ENCODE measurements at places on chromosomes 4 and X.

GRCh38 chr4:60396341-60397049 is 803.6 kb upstream of the ADGRL3 start:
- DNase-seq = no peak

- DNase-seq = no peak
Observed at GRCh38 chr4:159946983-159947615, 844.2 kb downstream of the RAPGEF2 start.

DNA sequence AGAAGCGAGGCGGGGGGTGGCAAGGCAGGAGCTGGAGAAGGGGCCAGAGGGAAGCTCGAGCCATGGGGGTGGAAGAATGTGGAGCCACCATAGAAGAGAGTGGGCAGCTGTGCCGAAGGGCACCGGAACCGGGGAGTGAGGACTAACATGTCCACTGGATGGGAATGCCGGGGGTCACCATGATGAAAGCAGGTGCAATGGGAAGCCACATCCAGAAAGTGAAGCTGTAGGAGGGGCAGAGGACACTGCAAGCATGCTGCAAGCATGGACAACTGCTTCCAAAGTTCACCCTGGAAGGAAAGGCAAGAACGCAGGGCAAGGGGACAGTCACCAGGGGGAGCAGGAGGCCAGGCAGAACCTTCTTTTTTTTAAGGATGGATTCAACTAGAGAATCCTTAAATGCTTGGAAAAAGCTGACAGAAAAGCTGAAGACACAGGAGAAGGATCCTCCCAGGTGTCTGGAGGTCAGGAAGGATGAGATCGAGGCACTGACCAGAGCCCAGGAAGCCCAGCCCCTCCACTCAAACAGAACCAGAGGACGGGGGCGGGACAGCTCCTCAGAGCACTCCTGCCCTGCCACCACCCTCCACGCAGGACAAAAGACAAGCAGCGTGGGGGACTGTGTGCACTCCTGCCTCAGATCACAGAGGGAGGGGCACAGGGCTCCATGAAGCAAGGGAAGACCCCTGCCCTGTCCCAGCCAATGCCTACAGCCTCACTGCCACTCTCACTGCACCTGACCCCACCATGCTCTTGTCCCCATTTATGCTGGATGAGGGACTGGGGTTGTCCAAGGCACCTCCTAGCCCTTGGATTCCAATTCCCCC is 169.2 kb downstream of the AFAP1 start:
- DNase-seq = no peak

- no peak for DNase-seq
Observed at GRCh38 chrX:121733514-121733913, 686.1 kb downstream of the GLUD2 start.

DNA sequence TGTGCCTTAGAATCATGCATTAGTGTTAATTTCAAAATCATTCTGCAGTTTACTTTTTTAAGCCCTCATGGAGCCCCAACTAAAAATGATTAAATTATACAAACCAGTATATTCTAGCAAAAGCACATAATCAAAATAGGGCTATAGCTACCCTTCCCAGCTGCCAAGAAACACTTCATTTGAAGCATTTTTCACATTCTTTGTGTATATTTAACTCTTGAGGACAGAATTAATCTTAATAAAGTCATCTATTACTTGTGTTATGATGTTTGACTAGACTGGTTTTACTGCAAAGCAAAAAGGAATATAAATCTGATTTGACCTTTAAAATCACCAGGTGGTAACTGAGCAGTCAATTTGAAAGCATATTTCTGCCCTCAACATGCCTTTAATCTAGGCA is 145.1 kb downstream of the PRDM5 start:
- no peak for DNase-seq

- DNase-seq = no peak
Observed at GRCh38 chr4:152310257-152310656, 225.6 kb downstream of the FBXW7 start.

DNA sequence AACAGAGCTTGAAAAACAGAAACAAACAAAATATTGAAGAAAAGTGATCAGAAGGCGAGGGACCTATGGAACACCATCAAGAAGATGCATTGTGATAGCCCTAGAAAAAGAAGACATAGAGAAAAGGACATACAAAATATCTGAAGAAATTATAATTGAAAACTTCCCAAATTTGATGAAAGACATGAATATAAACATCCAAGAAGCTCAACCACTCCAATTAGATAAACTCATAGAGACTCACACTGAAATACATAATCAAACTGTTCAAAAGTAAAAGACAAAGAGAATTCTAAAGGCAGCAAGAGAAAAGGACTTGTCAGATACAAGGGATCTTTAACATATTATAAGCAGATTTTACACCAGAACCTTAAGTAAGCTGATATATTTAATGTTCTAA is 869.8 kb downstream of the PCDH18 start:
- no peak for DNase-seq

DNA sequence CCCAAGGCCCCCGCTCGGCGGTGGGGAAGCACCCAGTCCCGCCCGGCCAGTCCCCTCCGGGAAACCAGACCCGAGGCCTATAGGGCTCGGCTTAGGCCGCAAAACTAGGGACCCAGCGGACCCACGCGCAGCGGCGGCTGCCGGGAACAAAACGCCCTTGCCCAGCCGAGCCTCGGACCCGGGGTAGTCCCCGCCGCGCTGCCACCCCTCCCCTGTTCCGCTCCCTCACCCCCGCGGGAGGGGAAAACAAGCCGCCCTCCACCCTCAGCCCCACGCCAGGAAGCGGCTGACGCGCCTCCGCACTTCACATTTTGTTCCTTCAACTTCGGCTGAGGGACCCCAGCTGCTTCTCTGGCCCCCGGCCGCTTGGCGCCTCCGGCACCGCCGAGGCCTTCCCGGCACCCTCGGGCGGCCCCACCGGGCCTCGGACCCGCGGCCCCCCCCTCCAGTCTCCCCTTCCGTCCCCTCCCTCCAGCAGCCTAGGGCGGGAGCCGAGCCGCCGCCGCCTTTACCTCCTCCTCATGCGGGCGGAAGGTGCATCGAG is 694 bp downstream of the PDS5A start:
- DNase-seq = peak; percentile 45

DNA sequence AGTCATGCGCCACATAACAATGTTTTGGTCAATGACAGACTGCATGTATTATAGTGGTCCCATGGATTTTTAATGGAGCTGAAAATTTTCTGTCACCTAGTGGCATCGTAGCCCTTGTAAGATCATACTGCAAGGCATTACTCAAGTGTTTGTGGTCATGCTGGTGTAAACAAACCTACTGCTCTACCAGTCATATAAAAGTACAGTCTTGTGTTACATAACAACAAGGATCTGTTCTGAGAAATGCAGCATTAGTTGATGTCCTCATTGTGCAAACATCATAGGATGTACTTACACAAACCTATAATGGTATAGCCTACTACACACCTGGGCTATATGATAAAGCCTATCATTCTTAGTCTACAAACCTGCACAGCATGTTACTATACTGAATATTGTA is 34.6 kb downstream of the COX18 start:
- no peak for DNase-seq

- DNase-seq = no peak
Observed at GRCh38 chr4:85703096-85703495, 228.1 kb downstream of the ARHGAP24 start.

GRCh38 chrX:118595501-118596042 is 100.0 kb downstream of the DOCK11 start:
- DNase-seq = no peak

DNA sequence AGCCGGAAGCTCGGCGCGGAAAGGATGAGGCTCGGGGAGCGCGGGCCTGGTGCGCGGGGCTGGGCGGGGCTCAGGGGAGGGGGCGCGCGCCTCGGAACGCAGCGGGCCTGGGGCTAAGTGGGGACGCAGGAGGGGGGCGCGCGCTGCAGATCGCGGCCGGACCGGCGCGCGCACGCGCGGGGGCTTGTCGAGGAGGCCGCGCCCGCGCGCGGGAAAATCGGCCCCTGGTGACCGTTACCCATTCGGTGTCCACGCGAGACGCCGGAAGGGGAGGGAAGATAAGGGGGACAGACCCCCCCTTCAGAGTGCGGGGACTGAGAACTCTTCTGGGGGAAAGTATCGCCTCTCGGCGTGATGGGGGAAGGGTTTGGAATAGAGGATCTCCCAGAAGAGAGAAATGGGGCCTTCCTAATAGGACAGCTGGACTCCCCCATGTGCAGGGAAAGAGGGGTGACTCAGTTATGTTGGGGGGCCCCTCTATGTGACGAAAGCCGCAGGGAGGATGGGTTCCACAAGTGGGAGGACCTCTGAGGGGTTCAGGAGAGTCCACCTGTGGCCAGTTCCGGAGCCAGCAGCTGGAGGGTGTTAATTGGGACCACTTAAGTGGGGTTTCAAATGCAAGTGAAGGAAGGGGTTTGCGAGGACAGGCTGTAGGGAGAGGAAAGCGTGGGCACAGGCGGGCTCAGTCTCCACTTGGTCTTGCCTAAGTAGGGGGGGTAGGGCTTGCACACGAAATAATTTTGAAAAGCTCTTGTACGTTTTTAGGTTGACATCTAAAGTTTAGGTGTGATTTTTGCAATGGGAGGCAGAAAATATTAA is 584 bp downstream of the SUV39H1 start:
- no peak for DNase-seq

DNA sequence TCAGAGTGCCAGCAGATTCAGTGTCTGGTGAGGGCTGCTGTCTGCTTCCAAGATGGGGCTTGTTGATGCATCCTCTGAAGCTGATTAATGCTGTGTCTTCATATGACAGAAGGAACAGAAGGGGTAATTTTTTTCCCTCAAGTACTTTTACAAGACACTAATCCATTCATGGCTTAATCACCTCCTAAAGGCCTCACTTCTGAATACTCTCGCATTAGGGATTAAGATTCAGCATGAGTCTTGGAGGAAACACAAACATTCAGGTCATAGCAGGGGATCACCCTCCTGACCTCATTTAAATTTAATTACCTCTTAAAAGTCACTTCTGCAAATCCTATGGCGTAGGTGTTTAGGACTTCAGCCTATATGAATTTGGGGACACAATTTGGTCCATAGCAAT is 1145.5 kb upstream of the PCDH10 start:
- DNase-seq = no peak

DNA sequence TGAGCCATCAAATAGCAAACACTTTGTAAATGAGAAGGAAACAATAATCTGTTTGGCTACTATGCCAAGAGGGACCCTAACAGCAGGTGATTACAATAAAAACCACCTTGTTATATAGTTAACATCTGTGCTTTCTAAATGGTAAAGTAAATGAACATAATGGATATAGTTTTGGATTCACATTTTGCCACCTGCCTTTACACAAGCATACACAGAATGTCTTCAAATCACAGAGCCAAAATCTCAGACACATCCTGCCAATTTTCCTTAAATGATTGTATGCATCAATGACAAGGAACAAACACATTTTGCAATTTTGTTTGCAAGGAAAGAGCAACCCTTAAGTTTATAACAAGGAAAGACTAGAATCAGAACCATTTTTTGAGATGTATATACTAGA is 334.2 kb downstream of the FSTL5 start:
- DNase-seq = no peak

Measured in central memory CD4-positive, alpha-beta T cell (primary cell).